ENCODE measurements at places on chromosomes 4 and X.

- no peak for DNase-seq
Observed at GRCh38 chr4:24640366-24640765, 56.0 kb upstream of the DHX15 start.

- no peak for DNase-seq
Observed at GRCh38 chrX:139823806-139824205, 109.0 kb downstream of the ATP11C start.

DNA sequence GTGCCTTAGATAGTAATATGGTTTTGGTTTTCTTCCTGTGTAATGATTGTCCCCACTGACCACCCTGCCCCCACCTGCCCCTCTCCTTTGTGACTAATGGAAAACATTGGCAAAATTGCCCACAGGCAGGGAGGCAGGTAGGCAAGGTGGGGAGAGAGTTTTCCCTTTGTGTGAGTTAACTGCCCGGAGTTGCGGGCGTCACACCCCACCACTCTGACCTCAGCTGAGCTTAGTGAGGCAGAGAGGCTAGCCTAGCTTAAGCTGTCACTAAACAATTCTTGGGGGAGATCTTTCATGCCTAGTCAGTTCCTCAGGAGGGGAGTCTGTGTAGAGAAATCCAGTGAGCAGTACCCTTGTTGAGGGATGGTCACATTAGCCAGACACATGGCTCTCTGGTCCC is 245.3 kb downstream of the BCOR start:
- no peak for DNase-seq

GRCh38 chrX:132591719-132592275 is 103.0 kb upstream of the MBNL3 start:
- DNase-seq: no peak

GRCh38 chr4:90306810-90307209 is 179.6 kb downstream of the CCSER1 start:
- DNase-seq: no peak

DNA sequence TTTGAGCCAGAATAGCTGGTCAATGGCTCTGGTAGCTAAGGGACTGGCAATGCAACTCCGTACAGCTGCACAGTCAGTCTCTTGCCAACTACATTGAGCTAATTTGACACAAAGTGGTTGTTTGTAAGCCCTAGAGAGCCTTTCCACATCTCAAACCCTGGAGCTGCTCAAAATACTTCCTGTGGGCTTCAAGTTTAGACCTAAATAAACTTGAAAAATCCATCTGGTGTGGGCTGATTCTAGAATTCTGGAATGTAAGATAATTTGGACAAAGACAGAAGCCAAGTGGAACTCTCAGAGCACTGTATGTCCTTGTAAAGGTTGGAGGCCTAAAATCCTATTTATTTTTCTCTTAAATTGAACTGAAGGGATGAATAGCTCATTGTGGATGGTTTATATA is 380.8 kb downstream of the SPRY1 start:
- no peak for DNase-seq

DNA sequence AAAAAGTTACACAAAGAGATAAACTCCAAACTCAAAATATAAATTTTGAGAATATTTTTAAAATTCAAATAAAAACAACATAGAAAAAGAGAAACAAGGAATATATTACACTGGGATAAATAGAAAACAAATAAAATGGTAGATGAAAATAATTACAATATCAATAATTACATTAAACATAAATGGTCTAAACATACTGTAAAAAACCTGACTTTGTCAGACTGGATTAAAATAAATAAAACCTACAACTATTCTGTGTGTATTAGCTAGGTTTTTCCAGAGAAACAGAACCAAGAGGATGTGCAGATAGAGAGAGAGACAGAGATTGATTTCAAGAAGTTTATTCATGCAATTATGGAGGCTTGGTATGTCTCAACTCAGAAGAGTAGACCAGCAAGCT is 126.5 kb downstream of the LRBA start:
- no peak for DNase-seq

- no peak for DNase-seq
Observed at GRCh38 chr4:103397541-103397940, 199.4 kb upstream of the CENPE start.

DNA sequence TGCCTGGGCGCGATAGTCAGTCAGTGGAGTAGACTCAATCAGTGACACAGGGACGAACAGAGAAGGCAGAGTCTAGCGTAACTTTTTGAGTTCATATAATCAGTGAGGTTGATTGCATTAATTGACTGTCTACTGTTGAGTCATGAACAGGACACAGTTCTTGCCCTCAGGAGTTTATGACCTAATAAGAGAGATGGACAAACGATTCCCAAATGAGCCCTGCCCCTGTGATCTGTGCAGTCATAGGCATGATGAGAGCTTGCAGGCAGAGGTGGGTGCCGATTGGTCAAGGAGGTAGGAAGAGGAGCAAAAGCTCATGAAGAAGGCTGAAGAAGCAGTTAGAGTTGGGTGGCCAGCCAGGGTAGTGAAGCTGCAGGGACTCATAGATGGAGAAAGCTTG is 57.1 kb downstream of the ADD1 start:
- no peak for DNase-seq

DNA sequence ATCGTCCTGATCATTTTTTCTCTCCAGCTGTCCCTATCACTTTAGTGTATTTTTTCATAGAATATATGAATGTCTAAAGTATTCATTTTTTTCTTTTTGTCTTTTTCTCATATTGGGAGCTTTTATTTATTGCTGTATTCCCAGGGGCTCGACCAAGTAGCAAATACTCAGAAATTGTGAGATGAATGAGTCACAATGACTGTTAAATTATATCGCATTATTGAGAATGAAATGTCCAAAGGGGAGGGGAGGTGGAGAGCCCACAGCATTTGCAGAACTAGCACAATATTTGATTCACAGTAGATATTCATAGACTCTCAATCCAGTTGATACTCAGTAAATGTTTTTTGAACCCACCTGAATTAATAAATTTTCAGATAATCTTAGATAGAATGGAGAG is 543.6 kb upstream of the FAM241A start:
- DNase-seq: no peak

- no peak for DNase-seq
Observed at GRCh38 chr4:152106113-152106763, 345.4 kb upstream of the GATB start.
